Activated CD4-positive, CD25-positive, alpha-beta regulatory T cell treated with anti-CD3 and anti-CD28 coated beads, Interleukin-2, amount 50 U/mL, for 72 hours (primary cell): ENCODE measurements at places on chromosomes 12 and 14.

DNA sequence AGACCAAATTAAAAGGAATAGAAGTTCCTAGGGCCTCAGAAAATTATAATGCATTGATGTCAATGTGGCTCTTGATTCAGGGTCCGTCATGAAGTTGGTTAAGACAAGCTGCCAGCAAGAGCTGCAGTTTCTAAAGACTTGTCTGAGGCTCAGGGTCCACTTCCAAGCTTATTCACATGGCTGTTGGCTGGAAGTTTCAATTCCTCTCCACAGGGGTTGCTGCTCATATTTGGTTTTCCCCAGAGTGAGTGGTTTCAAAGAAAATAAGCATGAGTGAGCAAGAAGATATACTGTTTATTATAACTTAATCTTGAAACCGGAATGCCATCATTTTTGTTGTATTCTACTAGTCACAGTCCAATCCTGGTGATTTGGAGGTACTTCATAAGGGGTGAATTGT, 1247.4 kb downstream of the LRFN5 start:
- DNase-seq, result no peak

DNA sequence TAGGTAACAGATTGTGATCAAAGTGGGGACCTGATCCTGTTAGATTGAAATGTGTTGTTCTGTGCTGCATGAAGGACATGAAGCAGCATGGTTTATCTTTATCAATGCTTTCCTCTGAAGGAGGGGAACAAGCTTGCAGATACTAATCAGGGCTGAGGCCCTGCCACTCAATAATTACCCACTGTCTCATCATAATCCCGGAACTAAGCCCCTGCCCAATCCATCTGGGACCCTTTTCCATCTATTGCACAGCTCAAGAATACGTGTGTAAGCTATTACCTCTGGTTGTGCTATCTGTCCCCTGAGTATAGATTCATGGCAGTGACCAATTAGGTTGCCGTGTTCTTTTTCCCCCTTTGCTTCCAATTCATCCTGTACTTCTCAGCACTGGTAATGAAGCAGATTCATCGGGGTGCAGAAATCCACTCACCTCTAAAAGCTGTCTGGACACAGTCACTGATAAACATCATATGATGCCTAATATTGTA, 67.8 kb downstream of the OTX2 start:
- no peak for DNase-seq

GRCh38 chr12:47767216-47767724, 5.8 kb upstream of the SLC48A1 start:
- DNase-seq, result peak; percentile 65

DNA sequence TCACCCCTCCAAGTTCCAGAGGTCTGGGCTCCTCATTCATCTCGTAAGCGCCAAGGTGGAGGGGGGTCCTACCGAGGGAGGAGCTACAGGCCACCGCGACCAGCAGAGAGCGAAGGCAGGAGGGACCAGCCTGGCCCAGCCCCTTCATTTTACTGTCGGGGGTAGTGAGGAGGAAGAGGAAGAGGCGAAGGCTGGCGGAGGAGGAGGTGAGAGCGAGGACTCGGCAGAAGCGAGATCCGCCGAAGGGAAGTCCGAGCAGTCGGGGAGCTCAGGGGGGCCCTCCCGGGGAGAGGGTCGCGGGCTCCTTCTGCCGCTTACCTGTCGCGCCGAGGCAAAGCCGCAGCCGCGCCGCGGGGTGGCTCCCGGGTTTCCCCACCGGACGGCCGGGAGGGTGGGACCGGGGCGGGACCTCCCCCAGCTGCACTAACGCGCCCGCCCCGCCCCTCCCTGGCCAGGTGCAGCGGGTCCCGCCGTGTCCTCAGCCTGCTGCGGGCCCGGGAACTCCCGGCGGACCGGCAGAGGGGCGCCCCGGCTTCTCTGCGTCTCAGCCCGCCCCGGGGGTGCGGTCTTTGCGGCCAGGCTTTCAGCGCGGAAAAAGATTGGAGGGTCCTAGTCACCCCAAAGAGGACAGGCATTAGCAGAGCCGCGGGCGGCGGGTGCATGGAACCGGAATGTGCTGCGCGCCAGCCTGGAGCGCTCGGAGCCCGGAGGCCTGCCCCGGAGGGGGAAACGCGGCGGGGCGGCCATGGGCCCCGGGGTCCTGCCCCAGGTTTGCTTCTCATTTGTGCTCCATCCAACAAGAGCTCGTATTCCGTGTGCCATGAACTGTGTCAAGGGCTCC, at the start of gene GALNT6:
Gene GALNT6, minus strand, starts transcription at position 124 of the 841 bp plus-strand sequence. CDS start 11,625 bp downstream, outside the sequence.
- DNase-seq, result peak; percentile 66

GRCh38 chr12:210277-211141, 3.4 kb downstream of the SLC6A12 start:
- no peak for DNase-seq

DNA sequence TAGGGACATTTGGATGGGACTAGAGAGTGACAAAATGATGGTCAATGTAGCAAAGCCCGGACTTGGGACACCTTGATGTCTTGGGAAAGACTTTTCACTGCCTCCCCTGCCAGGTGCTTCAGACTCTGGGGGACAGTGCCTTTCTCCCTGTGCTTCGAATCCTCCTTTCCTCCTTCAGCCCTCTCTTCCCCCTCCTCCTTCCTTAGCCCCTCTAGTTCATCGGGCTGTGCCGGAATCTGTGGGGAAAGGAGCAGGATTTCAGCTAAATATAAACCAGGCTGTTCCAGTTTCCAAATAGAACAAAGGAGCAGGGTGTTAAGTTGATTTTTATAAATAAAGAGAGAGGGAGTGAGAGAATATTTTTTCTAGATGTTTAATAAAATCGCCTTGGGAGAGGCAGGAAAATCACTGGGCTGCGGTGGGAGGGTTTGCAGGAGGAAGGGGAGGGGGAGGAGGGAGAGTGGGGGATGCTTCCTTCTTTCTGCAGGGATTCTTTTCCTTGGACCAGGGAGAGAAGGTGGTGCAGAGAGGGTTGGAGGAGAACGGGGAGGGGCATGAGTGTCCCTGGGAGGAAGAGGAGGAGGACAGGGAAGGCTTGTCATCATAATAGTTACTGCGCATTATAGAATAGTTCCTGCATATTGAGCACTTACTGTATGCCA, 21.3 kb upstream of the CABP1 start:
- DNase-seq, result no peak
